Neural progenitor cell (in vitro differentiated cells): ENCODE measurements at places on chromosomes 13 and 19. TPM values are rescaled to one million over a fixed set of nuclear protein-coding genes. Genes with fewer than 3 reads are reported as not detected.

GRCh38 chr19:8965887-8966286 is 44.3 kb downstream of the MUC16 start:
- H3K27me3 ChIP-seq: no peaks in the 10 kb centered on the region
- H3K27ac ChIP-seq: no peak overlapping the region
- H3K36me3 ChIP-seq: no peaks in the 10 kb centered on the region
- no peaks in the 10 kb centered on the region for H3K4me1 ChIP-seq
- no peak overlapping the region for H3K4me3 ChIP-seq

DNA sequence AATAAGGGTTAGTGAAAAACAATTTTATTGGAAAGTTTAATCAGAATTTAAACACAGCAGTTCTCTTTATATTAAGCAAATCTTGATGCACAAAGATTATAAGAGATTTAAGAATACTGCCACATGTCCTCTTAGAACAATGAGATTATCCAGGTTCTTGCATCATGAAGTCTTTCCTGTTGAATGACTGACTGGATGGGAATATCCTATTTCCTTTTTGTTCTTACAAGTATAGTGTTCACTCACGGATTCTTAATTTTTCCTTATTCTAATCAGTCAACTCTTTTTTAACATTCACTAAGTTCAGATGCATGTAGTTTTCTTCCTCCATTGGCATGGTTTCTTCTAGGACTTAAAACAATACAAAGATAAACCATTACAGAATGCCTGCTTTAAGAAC is 10.1 kb downstream of the URI1 start:
- H3K36me3 ChIP-seq: no peaks in the 10 kb centered on the region
- H3K27ac ChIP-seq: no peak overlapping the region
- no peaks in the 10 kb centered on the region for H3K4me1 ChIP-seq
- no peaks in the 10 kb centered on the region for H3K27me3 ChIP-seq
- no peak for DNase-seq

Gene MEF2B
- total RNA-seq: 0.15 TPM in 1 of 2 replicates, not detected in the other

Gene FKBP8
- 115 and 418 TPM in 2 replicates for total RNA-seq

Gene MYH14
- total RNA-seq: 1.6 and 6.7 TPM in 2 replicates
